ENCODE measurements at places on chromosomes 12 and 14. TPM values are rescaled to one million over a fixed set of nuclear protein-coding genes. Genes with fewer than 3 reads are reported as not detected.

Gene SLC17A8
- total RNA-seq = not detected

Gene LUM
- not detected for total RNA-seq

Gene MYF6
- not detected for total RNA-seq

Gene SLC6A13
- not detected for total RNA-seq
